ENCODE measurements at places on chromosomes 3 and 15.

DNA sequence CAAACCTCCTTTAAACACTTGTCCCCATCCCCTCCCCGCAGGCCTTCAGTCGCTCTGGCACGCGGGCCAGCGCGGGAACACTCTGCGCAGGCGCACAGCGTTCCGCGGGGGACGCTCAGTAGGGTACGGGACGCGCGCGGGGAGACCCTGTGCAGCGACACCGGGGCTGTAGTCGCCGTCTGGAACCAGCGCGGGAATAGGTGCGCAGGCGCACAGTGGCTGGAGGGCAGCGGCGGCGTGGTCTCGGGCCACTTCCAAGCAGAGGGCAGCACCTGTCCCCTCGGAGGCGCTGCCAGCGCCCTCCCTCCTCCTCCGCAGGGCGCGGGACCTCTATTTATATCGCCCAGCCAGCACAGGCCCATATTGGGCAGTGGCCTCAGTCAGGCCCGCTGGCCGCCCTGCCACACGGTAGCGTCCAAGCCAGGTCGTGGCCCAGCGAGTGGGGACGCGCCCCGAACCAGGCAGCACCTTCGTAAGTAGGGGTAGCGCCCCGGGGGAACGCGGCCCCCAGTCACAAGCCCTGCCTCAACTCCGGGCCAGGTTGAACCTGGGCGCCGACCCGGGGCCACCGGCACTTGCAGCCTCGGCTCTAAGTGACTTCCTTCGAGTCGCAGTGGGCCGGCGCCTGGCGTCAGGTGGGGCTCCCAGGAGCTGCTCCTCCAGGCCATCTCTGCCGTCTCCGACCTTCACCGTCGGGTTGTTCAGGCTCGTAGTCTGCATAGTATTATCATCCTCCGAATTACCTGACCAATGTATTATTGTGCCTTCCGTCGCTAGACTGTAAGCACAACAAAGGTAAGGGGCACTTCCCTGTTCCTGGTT is at the start of gene KBTBD12:
TSS of gene KBTBD12 (plus strand) at position 118 of the 822 bp plus-strand sequence. CDS start 7,830 bp downstream, outside the sequence.
- DNase-seq: no peak

- no peak for DNase-seq
These were observed 107.9 kb downstream of the STAC start for GRCh38 chr3:36488077-36488789.

GRCh38 chr3:37532168-37532567 is 329.5 kb upstream of the CTDSPL start:
- no peak for DNase-seq

DNA sequence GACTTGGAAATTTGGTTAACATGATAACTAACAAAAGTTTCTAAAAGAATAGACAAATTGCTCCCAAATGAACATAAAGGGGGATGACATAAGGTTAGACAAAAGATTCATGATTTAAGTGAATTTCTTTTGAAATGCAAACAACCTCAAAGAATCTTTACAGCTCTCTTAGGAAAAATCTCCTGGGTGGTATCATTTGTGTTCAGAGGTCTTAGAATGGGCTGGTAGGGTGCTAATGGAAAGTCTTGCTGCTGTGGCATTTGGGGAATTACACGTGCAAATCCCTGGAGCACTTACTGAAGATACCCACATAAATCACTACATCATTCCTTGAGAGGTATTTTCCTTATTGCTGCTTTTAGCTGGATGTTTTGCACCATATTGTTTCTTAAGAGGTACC is 14.4 kb upstream of the ROBO2 start:
- DNase-seq: no peak

- no peak for DNase-seq
These were observed 78.6 kb upstream of the PFN2 start for GRCh38 chr3:150049317-150049716.

DNA sequence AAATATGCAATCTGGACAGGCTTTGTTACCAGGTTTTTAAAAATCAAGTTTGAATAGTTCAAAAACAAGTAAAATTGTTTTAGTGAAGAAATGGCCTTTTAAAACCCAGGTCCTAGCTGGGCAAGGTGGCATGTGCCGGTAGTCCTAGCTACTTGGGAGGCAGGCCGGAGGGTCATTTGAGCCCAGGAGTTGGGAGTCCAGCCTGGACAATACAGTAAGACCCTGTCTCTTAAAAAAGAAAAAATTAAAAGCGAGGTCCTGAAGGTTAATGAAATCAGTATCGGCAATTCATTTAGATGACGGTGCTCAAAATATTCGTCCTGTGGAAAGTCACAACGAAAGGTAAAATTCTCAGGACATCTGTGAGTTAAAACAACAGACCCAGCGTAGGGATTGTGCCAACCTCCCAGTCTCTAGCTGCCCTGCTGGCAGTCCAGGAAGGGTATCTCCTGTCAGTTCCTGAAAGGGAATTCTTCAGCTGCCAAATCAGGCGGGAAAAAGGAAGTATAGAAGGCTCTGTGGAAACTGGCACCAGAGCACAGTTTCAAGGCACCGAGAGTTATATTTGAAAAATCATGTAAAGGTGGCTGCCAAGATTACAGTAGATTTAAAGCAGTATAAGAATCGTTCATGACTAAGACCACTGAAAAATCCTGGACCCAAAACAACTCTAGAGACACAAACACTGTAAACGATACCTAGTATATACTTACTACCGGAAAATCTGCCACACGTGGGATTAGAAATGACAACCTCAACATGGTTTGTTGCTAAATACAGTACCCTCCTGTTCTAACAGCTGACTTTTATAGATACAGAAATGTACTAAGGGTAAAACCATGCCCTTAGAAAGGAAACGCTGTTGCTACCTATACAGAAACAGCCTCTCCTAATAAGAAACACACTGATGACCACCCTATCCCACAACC is 1.2 kb upstream of the ABHD17C start:
- DNase-seq: no peak

- no peak for DNase-seq
These were observed 772.2 kb upstream of the SGO1 start for GRCh38 chr3:20958161-20958560.

GRCh38 chr3:62188681-62189375 is 184.5 kb downstream of the FEZF2 start:
- DNase-seq: peak; percentile 55

- no peak for DNase-seq
These were observed 435.6 kb downstream of the MECOM start for GRCh38 chr3:169227911-169228310.

DNA sequence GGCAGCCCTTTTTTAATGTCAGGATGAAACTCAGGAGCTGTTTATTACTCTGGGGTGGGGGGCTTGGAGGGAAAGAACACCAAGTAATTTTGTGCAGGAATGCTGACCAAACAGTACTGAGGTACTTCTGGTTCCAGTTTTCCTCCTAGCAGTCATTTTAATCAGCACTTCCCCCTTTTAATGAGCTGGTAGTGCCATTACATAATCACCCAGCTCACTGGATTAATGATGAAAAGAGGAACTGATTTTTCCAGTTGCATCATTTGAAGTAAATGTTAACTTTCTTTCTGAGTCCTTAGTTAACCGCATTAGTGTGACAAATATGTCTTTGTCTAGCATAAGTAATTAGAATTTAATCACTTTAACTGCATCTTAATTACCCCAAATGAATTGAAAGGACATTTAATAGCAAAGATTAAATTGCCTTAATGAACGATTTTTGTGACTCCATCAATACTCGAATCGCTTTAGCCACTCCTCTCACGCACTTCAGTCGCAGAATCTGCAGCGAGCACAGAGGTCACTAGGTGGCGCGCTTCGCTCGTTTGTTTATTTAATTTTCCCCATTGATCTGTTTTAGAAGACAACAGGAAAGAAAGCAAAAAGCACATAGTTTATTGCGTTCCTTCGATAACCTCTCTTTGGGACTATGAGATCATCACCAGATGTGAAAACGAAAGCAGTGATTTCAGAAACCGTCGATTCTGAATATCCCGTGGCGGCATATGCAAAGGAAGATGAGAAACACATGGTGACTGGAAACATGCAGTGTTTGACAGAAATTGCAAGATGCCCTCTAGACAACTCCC is 9.8 kb downstream of the ONECUT1 start:
- peak; percentile 60 for DNase-seq

DNA sequence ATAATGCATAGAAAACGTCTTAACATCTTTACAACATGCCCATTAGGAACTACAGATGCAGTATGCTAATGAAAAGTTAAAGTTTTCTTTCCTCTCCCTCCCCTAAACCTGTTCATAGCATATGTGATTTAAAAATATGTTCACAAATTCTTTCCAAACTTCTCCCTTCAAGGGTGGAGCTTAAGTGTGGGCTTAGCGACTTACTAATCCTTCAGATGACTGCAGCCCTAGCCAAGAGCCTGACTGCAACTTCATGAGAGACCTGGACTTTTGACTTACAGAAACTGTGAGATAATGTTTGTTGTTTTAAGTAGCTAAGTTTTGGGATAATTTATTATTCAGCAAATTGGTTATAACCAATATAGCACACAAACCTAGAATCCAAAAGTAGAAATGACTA is 22.0 kb upstream of the ANXA2 start:
- no peak for DNase-seq

GRCh38 chr3:171615686-171616085 is 155.5 kb upstream of the TNIK start:
- no peak for DNase-seq

DNA sequence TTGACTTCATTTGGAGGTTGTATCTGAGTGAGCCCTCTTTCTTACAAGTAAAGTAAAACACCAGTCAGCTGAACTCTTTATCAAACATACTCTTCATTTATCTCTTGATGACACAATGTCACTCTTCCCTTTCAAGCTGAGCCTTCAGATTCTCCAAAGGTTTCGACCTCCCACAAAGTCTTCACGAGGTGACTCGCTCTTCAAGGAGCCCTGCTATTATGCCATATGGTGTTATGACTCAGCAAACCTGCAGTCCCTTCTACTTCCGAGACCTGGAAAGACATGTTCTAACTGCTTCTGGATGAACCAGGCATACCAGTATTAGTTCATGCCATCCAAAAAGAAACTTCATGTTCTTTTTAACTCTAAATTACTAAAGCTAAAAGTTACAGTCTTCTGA is 23.1 kb downstream of the AADAC start:
- no peak for DNase-seq

- DNase-seq: no peak
These were observed 10.4 kb downstream of the TMEM41A start for GRCh38 chr3:185488465-185488864.

DNA sequence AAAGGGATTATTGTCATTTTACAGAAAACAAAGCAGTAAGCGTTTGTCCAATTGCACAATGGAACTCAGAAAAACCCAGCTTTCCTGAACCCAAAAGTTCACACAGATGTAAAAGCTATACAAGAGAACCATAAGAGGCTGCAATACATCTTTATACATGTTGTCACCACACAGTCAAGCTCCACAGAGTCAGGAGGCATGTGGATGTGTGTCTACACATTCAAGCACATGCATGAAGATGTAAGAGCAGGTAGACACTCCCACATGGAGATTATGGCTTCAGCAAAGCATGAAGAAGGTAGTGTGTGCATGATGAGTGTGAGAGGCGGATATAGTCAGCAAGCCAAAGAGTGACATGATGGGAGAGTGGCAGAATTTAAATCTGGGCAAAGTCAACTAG is 124.7 kb upstream of the THBS1 start:
- DNase-seq: no peak

DNA sequence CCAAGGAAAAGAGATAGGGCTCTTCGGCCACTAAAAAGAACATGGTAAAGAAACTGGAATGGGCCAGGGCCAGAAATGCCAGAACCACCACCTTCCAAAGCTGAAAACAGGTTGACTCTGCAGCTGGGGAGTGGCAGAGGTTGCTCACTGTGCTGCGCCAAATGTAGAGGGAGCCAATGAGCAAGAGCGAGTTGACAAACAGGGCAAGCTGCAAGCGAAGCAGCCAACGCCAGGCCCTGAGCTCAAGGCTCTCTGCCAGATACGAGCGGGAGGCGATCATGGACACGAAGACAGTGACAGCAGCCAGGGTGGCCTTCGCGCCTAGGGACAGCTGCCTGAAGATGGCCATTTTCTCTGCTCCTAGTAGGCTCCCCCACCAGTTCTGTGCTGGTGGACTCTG is 3.1 kb downstream of the GLB1 start:
- no peak for DNase-seq

- no peak for DNase-seq
These were observed 605.2 kb downstream of the MAGI1 start for GRCh38 chr3:65433480-65433879.

GRCh38 chr3:49054344-49054862 is 25.2 kb upstream of the IMPDH2 start:
- DNase-seq: no peak

DNA sequence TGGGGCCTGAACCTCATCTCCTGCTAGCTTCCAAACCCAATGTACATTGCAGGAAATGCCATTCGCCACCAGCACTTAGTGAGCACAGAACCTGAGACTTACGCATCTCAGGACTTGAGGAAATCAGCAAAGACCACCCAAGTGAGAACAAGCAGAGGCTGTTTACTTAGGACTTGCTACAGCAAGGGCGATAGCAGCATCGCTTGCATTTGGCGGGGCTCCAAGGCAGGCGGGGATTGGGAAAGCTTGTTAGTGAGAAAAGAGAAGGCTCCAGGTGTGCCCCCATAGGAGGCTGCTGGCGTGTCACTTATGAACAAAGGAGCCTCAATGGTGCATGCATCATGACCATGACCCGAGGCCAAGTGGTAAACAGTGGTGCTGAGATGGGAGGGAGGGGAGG is 19.7 kb downstream of the SLC6A20 start:
- DNase-seq: no peak

DNA sequence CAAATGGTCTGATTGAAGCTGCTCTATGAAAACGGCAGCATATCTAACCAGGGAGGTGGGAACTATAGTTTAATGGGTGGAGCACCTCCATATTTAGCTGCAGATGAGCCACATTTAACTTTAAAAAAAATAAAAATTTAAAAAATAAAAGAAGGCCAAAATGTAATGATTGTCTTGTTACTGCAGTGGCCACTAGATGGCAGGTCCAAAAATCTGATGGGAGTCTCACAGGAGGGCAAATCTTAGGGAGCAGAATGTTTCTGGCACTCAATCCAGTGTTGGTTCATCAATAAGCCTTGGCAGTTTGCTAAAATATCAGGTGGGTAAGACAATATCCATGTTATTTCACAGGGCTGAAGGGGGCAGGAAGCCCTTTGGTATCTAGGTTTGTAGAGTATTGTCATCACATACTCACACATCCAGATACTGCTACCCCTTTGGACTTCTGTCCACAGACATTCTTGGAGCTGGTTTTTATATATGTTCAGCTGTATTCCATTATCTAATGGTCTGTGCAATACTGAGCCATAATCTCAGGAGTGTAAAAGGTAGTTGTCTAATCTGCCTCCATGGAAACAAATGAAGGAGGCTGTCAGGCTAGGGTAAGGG is 233.3 kb downstream of the TIGIT start:
- no peak for DNase-seq

GRCh38 chr3:24640330-24640877 is 145.8 kb upstream of the THRB start:
- no peak for DNase-seq

DNA sequence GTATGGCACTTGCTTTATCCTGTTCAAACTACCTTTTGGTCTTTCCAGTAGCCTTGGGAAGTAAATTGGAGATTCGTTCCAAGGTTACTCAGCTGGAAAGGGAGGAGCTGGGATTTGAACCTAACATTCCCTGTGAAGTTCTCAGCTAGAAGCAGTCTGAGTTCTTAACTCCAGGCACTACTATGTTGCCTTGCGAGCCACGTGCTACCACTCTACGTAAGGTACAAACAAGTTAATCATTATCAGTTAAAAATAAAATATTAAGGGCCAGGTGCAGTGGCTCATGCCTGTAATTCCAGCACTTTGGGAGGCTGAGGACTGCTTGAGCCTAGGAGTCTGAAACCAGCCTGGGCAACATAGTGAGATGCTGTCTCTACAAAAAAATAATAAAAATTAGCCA is 30.7 kb upstream of the CDCP1 start:
- DNase-seq: no peak

GRCh38 chr15:58291848-58292247 is 139.9 kb upstream of the LIPC start:
- no peak for DNase-seq
